ENCODE measurements at places on chromosomes 16 and 17.

DNA sequence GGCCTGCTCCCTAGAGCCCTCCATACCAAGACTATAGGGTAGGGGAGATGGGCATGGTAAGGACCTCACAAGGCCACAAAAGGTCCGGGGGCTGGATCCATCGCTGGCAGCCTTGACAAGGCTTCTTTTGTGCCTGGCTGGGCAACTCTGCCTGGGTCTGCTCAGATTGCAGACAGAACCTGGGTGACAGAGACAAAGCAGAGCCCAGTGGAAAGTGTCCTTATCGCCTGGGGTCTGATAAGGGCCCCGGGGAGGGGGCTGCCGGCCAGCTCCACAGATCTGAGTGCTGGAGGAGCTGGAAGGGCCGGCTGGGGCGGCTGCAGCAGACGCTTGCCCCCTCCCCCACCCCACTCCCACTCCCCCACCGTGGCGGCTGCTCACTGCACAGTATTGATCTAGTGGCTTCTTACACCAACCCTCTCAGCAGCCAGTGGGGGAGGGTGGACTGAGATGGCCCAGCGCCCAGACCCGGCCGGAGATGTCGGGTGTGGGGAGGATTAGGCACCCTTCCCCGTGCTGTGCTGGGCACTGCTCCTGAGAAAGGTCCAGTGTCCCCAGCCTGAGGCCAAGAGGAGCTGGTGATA is 7.2 kb downstream of the MMP15 start:
- no peak for DNase-seq

DNA sequence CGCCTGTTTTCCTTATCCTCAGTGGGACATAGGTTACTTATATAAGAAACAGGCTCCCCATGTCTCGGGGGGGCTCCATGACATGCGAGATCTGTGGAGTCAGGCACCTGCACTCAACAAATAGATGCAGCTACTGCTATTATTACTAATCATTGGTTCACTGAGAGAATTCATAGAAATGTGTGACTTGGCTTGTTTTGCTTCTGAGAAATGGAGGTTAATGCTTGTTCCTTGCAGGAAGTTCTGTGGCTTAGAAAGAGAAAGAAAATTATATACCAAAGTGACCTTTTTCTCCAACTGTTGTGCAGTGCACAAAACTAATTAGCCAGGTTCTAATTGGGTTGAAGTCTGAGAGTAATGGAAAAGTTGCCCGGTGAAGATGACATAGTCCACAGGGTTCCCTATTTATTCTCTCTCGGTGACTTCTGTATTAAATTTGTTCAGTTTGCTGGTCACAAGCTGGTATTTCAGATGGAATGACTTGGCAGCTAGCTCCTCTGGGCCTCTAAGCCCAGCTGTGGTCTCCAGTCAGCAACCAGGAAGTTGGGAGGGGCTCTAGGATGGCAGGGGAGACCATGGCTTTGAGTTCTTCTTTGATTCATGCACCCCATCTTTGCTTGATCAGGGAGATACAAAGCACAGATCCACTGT is 17.6 kb upstream of the MAF start:
- DNase-seq = no peak

DNA sequence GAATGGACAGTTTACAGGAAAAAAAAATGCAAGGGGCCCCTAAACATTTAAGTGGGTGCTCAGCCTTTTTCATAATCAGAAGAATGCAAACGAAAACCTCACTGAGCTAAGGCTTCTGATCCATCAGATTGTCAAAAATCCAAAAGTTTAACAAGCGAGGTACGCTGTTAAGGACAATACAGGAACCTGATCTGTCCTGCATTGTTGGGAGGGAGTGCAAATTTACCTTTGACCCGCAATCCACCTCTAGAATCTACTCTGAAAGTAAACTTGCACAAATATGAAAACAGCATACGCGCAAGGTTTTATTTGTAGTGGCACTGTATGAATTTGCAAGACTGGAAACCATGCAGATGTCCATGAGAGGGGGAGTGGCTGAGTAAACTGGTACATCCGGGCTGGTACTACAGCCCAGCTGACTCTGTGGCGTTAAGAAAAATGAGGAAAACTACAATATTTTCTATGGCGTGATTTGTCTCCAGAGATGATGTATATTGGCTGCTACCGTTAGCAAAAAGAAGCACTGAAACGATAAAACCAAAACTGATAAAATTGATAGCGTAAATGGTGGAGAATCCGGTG is 28.8 kb upstream of the ST6GALNAC1 start:
- no peak for DNase-seq

GRCh38 chr17:3667366-3668278 is 756 bp downstream of the TAX1BP3 start:
- peak; percentile 46 for DNase-seq

DNA sequence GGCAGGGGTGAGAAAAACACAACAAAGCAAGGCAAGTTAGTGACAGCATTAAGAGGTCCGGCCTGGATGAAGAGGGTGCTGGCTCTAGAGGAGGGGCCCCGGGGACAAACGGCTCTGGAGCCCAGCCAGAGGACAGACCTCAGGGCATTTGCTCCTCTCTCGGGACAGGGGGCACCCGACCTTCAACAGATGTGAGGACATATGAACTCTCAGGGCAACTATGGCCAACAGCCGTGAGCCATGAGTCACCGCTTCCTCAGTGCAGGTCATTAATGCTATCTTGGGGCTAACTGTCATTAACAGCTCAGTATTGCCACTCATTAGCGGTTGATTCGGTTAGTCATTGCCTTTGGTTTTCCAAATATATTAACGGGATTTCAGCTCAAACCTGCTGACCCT is 9.7 kb upstream of the ARL5C start:
- no peak for DNase-seq

DNA sequence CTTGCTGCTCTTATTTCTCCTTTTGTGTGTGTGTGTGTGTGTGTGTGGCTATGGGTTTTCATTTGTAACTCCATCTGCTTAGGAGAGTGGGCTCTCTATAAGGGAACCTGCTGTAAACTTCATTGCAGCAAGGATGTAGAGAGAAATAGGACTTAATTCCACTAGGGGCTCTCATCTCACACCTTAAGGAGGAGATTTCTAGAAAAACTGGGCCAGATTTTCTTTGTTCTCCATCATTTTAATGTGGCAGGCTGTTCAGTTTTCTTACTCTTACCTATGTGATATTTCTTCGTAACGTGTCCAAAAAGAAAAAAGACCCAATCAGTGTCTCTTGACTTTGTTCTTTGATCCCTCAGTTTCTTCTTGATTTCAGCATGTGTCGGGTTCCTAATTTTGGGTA is 4.5 kb upstream of the CASC3 start:
- DNase-seq = no peak

- DNase-seq = no peak
Measured at GRCh38 chr16:28062261-28062846, 1.2 kb downstream of the GSG1L start.

DNA sequence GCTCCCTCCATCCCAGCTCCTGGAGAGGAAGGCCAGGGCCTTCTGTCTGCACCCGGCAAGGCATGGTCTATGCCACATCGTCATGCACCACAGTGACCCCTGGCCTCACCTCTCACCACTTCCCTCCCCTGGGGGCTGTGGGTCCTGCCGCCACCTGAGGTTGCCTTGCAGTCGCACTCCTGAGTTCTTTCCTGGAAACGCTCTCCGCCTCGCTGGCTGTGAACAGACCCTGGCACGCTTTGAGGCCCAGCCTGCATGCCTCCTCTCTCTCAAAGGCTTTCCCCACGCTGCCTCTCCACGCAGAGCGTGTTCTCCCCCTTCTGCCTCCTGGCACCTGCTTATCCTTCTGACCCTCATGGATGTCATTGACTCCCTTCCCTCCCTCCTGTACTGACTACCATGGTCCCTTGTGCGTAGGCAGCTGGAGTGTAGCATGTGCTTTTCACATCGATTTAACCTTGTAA is 45.4 kb downstream of the SEC14L1 start:
- no peak for DNase-seq

- no peak for DNase-seq
Measured at GRCh38 chr16:63315229-63315628, 1279.0 kb upstream of the CDH8 start.

GRCh38 chr16:87836346-87836843 is 32.9 kb downstream of the SLC7A5 start:
- DNase-seq = no peak

DNA sequence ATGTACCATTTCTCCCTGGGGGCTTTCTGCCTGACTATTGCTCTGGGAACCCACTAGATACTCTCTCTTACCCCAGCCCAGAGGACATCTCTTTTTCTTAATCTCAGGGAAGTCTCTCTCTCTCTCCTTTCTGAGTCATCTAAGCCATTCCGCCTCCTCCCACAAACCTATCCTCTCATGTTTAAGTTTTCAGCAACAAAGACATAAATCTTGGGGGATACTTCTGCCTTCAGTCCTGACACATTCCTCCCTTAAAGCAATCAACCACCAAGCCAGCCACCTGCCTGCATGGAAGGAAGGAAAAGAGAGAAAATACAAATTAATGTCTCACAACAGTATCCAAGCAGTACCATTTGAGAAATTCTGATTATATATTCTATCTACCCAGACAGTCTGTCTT is 128.8 kb downstream of the HS3ST2 start:
- no peak for DNase-seq

DNA sequence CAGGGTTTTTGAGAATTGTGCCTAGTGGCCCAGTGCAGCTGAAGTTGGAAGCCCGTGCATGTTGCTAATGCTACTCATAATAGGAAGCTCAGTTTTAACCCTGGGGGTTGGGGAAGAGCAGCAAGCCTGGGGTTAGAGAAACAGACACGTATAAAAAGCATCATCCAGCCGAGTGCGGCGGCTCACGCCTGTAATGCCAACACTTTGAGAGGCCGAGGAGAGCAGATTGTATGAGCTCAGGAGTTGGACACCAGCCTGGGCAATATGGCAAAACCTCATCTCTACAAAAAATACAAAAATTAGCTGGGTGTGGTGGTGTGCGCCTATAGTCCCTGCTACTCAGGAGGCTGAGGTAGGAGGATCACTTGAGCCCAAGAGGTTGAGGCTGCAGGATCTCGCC is 2.3 kb upstream of the CLUH start:
- DNase-seq = no peak

DNA sequence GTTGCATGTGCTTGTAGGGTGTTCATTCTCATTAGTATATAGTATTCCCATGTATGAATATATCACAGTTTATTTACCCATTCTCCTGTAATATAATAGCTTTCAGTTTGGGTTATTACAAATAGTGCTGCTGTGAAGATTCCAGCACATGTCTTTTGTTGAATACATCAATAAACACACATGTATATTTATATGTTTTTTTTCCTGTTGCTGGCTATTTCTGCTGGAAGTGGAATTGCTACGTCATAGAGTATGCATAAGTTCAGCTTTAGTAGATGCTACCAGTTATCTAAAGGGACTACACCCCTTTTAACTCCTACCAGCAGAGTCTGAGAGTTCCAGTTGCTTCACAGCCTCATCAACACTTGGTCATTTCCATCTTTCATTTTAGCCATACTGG is 52.3 kb upstream of the SCNN1B start:
- no peak for DNase-seq

DNA sequence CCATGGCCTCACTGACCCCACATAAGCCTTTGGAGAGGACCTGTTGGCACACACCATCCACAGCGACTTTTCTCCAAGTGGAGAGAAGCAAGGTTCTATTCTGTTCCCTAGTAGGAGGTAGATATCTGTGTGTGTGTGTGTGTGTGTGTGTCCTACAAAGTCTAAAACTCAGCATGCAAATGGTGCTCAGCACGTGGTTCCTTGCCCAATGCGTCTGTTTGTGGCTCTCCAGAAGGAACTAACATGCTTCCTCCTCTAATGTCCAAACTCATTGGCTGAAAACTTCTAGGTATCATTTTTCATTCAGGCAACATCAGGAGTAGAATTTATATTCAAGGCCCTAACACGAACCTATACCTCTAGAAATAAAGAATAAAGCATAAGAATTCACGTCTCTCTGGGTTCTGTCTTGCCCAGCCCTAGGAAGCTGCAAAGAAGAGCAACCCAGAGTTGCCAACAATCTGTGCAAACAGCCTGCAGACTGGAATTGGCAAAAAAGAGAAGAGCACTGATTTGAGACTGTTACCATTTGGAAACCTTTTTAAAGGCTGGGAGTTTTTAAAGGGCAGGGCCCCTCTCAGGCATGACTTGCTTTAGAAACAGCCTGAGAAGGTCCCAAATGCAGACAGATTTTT is 25.5 kb downstream of the MAP3K14 start:
- no peak for DNase-seq

- no peak for DNase-seq
Measured at GRCh38 chr17:80110927-80111701, 9.7 kb downstream of the GAA start.

DNA sequence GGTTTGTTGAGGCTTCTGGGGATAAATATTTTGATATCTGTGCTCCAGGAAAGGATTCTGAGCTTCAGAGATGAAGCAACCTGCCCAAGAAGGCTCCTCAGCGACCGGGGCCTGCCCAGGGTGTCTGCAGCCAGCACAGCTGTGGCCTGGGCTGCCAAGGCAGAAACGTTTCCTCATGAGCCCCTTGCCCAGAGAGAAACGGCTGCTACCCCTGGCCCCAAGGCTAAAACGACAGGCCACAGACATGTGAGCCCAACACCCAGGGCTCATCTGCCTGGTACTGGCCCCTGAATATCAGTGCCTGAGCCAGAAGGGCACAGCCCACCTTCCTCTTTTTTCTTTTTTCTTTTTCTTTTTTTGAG is 45.4 kb upstream of the RASD1 start:
- no peak for DNase-seq

- no peak for DNase-seq
Measured at GRCh38 chr16:16100631-16101030, 122.7 kb downstream of the ABCC6 start.

DNA sequence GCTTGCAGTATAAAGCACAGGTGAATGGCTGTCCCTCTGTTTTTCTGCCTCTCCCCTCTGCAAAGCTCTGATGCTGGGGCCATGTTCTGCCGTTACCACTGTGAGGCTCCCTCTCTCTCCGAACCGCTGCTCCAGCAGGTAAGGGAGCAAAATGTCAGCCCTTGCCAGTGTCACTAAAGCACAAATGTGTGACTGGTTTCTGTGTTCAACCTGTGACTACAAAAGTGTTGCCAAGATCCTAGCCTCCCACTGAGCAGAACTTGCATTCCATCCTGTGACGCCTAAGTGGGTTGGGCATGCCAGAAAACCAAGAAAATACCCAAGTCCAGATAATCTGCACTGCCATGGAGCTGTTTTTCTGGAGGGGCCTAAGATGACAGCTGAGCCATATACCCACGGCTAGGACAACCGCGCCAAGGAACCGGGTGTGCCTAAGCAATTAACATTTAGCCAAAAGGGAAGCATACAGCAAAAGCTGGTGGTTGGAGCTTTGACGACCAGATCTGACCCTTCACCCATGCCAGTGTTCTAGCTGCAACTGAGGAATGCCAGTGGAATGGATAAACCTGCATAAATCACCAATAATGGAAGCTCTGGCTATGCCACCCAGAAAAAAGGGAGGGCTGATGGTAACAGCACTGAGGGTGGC is 35.0 kb downstream of the PSME3IP1 start:
- no peak for DNase-seq

All from HFF-Myc (cell line).